Suprapubic skin (tissue), 4 donors: ENCODE measurements at places on chromosomes 7 and 10.

- no peak for DNase-seq
These were observed 98.9 kb upstream of the TCF7L2 start for GRCh38 chr10:112851181-112851580.

DNA sequence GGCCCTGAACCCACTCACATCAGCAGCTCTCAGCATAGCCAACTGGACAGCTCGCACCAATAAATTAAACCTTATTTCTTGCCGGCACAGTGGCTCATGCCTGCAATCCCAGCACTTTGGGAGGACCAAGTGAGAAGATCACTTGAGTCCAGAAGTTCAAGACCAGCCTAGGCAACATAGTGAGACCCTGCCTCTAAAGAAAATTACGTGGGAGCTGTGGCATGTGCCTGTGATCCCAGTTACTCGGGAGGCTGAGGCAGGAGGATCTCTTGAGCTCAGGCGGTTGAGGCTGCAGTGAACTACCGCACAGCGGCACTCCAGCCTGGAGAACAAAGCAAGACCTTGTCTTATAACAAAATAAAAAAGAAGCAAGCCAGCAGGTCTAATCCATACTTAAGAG, 75.7 kb downstream of the SEPTIN14 start:
- no peak for DNase-seq

DNA sequence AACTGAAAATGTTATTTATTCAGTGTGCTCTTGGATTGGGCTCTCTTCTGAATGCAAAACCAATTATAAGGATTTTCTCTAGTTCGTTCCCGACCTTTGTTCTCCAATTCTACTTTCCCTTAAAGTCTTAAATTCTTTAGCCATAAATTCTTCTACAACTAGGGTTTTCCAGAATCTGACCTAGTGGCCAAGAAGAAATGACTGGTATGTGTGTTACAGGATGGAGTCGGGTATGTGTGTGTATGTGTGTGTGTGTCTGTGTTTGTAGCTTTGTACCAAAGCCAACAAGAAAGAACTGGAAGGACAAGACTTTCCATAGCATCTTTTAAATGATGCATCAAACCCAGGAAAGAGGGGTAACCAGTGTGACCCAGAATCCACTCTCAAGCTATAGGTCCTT, 25.8 kb upstream of the LEP start:
- no peak for DNase-seq

- DNase-seq = no peak
These were observed 61.0 kb upstream of the NANOS1 start for GRCh38 chr10:118968482-118968881.

DNA sequence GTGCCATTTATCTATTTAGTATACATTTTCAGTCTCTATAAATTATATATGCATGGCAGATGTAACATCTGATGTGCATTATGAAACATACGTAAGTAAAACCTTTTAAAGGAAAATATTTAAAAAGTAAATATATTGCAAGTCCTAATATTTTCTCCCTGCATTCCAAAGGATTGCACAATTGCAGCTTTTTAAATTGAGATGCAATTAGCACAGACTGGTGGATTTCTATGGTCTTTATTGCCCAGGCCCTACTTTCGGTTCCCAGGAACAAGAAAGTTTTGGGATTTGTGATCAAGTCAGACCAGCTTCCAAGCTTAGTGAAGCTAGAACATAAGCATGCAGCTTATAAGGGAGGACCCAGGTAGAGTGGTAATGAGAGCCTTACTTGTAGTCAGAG, 337.8 kb downstream of the NRG3 start:
- no peak for DNase-seq

- DNase-seq = no peak
These were observed 392.1 kb upstream of the MGMT start for GRCh38 chr10:129074939-129075338.

DNA sequence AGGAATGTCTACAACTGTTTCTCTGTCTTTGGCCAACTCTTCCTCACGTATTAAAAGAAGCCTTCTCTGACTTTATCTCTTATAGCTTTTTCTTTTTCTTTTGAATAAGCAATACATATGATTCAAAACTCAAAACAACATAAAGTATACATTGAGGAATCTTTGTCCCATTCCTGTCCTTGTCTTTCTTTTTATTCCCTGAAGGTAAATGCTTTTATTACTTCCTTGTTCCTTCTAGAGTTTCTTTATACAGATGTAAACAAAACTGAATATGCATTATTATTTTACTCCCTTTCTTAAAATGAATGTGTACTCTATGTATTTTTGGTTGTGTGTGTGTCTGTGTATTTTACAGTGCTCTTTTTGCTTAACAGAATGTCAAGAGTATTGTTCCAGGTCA, 170.1 kb downstream of the CHN2 start:
- DNase-seq = no peak

GRCh38 chr7:141208539-141208938, 134.7 kb downstream of the TMEM178B start:
- DNase-seq = no peak

DNA sequence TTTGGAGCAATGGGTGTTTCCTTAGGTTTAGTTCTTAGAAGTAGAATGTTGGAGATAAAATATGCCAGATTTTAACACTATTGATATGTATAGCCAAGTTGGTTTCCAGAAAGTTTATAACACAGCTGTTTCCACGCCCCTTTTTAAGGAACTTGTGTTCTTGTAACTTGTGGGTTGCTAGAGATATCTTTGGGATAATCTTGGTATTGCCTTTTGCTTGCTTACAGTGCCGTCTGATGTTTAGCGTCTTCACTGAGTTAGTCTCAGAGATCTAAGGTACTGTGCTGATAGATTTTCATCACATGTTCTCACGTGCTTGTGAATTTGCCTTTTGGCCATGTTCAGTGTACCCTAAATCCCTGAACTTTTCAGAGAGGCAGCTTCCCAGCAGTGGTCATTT, 12.4 kb downstream of the TMEM248 start:
- no peak for DNase-seq

GRCh38 chr10:95571390-95571789, 10.2 kb upstream of the SORBS1 start:
- no peak for DNase-seq

GRCh38 chr10:48274636-48275035, at the start of gene FRMPD2:
FRMPD2 (minus strand) TSS chr10:48274696; CDS start chr10:48274567, 129 bp downstream.
- no peak for DNase-seq

DNA sequence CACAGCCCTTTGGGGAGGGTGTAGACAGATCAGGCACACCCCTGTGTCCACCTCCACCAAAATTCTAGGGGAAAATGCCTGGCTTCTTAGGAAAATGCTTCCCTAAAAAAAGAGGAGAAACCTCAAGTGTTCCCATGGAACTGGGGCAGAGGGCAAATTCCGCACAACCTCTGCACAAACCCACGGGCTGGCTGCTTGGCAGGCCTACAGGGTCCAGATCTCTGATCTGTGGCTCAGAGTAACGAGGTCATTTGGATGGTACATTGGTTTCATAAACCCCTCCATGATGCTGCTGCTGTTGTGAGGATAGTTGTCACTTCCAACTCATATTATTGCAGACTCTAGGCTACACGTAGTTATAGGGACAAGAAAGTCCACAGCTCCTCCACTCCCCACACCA, 16.0 kb downstream of the LGI1 start:
- DNase-seq = no peak
